Substantia nigra (tissue), 51 donors: ENCODE measurements at places on chromosomes 1 and 21.
A peak's percentile ranks its signal among the peaks of the same experiment; 100 is the strongest.

DNA sequence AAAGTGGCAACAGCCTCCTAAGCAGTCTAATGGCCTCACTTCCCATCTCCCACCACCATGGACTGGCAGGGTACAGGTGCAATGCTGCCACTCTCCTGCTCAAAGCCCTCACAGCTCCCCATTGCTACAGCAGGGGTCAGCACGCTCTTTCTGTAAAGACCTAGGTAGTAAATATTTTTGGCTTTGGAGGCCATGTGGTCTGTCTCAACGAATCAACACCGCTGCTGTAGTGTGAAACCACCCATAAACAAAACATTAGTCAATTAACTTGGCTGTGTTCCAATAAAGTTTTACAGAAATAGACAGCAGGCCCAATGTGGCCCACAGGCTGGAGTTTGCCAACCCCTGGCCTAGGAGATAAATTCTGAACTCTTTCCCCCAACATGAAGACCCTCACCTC is 44.6 kb upstream of the TMEM125 start:
- DNase-seq = no peak

- no peak for DNase-seq
Measured at GRCh38 chr21:37164742-37165141, 91.7 kb downstream of the TTC3 start.

DNA sequence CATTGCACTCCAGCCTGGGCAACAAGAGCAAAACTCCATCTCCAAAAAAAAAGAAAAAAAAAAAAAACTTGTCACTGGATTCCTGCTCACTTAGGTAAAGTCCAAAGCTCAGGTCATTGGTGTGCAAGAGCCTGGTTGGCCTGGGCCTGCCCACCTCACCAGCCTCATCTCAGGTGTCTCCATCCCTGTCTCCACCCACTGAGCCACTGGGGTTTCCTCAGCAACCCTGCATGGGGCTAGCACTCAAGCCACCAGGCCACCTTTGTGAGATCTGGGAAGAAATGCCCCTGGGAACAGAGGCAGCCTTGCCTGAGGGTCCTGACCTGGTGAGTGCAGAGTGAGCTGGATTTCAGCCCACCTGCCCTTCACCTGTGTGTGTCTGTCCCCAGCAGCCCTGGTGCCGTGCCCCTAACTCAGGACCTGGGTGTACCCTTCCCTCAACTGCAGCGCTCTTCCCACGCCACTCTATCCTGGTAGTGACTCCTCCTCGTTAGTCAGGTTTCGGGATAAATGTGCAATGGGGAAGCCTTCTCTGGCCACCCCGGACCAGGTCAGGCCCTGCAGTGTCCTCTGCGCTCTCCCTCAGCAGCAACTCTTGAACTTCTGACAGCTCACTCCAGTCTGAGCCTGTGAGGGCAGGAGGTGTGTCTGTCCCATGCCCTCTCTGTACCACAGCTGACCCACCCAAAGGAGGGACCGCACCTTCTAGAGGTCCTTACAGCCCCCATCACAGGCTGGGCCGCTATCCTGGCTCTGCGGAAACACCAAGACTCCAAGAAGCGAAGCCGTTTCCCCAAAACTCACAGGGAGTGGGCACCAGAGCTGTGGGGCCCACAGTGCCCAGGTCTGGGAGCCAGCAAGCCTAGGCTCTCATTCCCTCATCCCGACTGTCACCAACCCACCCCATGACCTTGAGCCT is 3.3 kb downstream of the PDZK1IP1 start:
- no peak for DNase-seq

DNA sequence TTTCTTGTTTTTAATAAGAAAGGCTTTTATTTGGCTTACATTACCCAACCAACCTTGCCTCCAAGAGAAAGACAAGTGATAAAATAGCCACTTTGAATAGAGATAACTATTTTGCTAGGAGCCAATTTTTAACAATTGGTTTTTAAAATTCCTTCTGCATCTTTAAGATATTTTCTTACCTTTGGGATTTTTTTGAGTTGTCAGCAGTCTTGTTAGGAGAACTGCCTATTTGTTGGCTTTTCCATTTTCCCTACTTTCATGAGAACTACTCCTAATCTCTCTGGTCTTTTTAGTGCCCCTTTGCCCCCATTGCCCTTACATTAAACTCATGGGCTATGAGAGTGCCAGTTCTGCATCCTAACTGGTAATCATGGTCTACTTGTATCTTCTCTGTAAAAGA is 38.1 kb upstream of the EPS15 start:
- no peak for DNase-seq

GRCh38 chr1:151156515-151156819 is at the start of gene TNFAIP8L2:
TSS of gene TNFAIP8L2 (plus strand) at chr1:151156649. CDS start at chr1:151158698, 2,049 bp downstream.
- no peak for DNase-seq

GRCh38 chr1:153568367-153569099 is 2.9 kb upstream of the S100A2 start:
- peak; percentile 75 for DNase-seq

GRCh38 chr21:45378258-45378966 is 26.6 kb upstream of the COL18A1 start:
- DNase-seq = no peak

- peak; percentile 8 for DNase-seq
Measured at GRCh38 chr1:59752556-59753414, 62.0 kb upstream of the HOOK1 start.

DNA sequence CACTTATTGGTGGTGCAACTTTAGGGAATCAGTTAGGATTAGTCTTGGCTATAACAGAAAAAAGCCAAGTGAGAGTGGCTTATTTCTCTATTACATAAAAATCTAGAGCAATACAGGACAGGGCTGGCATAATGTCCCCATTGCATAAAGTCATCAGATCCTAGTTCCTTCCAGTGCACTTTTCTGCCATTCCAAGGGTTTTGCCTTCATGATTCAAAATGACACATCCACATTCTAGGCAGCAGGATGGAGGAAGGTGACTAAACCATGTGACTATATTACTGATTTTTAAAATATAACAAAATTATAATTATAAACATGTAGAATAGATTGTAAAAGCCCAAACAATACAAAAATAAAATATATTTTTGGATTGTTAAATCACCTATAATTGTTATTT is 18.8 kb downstream of the JUN start:
- DNase-seq = no peak

DNA sequence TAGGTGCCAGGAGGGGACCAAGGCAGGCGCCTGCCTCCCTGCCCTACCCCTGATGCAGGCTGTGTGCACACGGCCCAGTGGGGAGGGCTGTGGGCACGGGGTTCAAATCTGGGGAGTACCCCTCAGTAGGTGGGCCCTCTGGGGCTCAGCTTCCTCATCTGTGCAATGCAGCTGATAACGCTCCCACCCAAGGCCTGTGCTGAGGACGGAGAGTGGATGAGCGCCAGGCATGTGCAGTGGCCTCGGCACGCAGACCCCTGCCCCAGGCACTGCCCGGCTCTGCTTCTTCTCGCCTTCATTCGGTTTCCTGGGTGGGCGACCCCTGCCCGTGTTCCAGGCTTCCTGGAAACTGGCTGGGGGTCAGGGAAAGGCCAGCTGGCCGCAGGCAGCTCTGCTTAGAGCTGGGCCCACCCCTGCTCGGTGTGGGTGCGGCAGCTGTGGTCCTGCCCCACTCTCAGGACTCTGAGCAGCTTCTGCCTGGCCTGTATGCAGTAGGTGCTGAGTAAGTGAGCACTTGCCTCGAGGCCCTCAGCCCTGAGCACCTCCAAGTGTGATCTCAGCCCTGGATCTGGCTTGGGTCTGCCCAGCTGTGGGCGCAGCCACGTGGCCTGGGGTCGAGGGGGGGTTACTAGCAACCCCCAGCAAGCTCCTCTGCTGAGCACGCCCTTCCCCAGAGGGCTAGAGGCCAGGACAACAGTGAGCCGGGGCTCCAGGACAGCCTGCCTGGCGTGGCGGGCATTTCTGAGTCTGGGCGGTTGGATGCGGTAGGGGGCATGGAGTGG is 11.9 kb upstream of the TNFRSF14 start:
- DNase-seq = no peak

GRCh38 chr1:6512245-6512907 is 20.9 kb upstream of the PLEKHG5 start:
- DNase-seq = no peak

DNA sequence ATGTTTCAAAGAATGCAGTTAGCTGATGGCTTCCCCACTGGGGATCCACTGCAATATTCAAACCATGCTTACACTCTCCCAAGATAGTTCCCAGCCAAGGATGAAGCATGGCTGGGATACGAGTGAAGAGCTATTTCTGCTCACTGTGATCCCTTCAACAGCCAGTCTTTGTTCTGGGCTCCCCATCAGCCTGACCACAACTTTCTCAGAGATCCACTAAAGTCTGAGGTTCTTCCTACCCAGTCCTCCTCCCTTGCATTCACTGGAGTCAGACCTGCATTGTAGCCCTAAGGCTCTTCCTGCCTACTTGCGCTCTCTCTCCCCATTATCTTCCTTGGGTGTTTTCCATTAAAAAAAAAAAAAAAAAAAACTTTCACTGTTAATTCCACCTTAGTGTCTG is 101.4 kb downstream of the TTLL7 start:
- DNase-seq = no peak

- DNase-seq = no peak
Measured at GRCh38 chr1:232627645-232628334, 2.1 kb downstream of the SIPA1L2 start.

DNA sequence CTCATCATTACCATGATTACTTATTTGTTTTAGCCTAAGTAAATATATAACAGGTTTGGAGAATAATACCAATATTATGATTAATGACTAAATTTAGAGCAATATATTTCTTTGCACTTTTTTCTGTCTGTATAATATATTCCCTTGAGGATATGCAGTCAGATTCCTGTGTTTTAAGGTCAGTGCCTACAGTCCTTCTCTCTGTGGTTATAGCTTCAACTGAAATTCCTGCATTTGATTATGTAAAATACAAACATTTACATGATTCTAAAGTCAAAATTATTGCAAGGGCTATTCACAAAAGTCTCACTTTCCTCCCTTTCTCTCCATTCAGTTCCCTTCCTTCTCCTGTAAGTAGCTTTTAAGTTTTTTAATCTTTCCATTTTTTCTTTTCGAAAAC is 142.9 kb upstream of the COL6A1 start:
- no peak for DNase-seq

DNA sequence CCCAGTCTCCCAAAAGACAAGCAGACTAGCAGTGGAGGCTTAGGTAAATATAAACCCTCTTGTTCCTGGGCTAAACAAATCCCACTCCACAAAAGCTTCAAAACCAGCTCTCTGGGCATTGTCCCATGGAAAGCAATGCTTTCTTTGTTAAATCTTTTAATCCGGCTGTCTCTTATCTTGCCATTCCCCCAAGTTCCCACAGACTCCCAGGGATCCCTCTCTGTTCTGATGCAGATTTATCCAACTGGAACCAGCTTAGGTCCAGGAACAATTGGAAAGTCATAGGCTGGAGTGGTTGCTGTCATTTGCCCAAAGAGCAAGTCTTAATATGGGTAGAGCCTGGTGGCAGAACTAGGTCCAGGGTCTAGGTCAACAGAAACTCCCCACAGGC is 110.1 kb upstream of the ATP1A1 start:
- no peak for DNase-seq

- no peak for DNase-seq
Measured at GRCh38 chr1:145886390-145886789, 724 bp upstream of the ANKRD35 start.

- DNase-seq = no peak
Measured at GRCh38 chr1:75643460-75643859, 32.5 kb upstream of the SLC44A5 start.

DNA sequence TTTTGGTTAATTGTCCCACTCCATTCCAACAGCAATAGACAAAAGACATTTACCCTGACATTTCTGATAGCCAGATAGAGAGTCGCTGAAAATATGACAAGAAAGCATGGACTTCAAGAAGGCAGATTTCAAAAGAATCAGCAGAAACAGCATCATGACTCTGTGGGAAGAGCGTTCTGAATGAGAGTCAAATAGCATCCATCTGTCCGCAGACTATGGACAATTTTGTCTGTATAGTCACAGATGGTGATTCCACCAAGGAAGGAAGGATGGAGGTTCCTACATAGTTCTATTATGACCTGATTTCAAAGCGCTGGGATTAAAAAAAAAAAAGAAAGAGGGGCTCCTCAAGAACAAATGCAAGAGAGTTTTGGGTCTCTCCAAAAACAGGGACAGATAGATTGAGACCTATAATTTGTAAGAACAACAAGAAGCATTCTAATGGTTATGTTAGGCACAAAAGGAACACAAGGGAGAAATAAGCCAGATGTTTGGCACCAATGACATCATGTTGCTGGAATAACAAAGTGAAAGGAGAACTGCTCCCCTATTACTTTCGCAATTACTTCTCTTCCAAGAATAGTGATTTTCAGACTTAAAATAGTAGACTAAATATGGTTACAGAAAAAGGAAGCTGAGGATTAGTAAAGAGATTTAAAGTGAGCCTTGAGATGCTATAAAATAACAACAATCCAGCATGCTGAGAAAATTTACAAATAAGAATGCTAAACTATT is 28.5 kb downstream of the NIBAN1 start:
- no peak for DNase-seq

DNA sequence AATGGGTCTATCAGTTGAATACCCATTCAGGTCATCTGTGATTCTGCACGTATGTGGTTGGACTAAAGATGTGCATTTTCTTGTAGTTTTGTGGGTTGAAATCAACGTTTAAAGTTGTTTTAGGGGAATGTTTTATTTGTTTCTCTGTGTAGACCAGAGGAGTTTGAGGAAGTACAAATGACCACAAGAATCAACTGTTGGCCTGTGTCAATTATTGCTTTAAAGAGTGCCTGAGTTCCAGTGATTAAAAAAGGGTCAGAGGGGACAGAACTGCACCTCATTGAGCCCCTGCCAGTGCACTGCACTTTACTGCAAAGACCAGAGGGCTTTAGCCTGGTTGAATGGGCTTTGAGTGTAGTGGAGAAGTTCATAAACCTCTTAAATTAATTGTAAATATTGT is 190.3 kb downstream of the VPS13D start:
- DNase-seq = no peak

DNA sequence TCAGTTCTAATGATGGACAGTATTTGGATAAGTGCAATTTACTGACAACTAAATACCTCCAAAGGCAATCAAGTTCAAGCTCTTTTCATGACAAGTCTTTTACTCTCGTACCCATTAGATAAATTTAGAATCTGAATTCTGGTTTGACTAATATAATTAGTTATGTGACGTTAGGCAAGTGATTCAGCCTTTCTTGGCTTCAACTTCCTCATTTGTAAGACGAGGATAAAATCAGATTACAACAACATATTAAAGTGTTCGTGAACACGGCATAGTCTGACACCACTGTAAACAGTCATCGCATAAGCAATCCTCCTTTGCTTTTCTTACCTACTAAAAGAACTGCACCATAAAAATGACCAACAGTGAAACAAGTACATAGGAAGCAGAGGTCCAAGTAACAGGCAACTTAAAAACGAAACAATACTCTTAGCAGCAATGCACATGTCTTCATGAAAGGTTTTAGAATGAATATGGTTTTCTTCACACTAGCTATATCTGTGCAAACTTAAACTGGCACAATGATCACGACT is 25.7 kb downstream of the COA6 start:
- DNase-seq = no peak
